ENCODE measurements at places on chromosomes 2 and 18.

- ATAC-seq: no peak
Observed at GRCh38 chr2:201975434-201975833, 58.2 kb upstream of the FZD7 start.

DNA sequence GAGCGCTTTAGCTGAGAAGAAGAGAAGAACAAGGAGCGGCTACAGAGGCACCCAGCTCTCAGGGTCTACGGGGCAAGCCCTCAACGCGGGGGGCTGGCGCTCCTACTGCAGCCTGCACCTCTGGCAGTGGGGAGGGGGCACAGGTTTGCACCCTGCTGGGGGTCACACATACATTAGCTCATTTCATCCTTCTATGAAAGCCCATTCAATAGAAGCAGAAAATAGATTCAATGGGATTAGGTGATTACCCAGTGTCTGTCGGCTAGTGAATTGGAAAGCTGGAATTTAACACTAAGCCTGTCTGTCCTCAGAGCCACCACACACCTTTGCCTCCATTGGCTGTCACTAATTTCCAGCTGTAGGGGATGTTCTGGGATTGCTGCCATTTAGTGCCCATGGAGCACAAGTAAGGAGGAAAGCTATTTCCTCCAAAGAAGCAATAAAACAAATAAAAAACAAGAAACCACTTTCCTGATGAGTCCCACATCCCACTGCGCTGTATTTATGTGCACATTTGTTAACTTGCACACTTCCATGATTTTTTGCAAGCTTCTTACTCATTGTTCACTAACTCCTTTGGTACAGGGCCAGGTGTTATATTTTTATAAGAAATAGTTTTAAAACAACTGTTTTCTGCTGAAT is 319.6 kb upstream of the REV1 start:
- no peak for ATAC-seq

DNA sequence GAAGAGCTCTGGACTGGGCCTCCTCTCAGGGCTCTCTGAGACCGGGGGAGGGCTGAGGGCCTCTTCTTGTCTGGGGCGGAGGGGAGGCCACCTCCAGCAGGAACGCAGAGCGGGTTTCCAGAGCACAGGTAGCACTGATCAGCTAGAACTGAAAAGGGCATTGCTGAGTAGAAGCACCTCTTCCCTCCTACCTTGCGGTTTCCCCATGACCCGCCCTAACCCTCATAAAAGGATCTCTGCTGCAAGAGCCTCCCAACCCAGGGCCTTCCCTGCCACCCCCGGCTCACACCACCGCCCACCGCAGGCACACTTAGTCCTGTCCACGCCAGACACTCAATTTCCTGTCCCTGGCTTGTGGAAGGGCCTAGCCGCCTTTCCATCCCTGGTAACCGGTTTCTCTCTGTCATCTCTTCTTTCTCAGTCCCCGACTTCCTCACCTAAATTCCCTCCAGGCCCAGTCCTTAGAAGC is 966 bp downstream of the ADCY3 start:
- peak; percentile 56 for ATAC-seq

- no peak for ATAC-seq
Observed at GRCh38 chr2:3706892-3707291, 3.5 kb downstream of the DCDC2C start.

DNA sequence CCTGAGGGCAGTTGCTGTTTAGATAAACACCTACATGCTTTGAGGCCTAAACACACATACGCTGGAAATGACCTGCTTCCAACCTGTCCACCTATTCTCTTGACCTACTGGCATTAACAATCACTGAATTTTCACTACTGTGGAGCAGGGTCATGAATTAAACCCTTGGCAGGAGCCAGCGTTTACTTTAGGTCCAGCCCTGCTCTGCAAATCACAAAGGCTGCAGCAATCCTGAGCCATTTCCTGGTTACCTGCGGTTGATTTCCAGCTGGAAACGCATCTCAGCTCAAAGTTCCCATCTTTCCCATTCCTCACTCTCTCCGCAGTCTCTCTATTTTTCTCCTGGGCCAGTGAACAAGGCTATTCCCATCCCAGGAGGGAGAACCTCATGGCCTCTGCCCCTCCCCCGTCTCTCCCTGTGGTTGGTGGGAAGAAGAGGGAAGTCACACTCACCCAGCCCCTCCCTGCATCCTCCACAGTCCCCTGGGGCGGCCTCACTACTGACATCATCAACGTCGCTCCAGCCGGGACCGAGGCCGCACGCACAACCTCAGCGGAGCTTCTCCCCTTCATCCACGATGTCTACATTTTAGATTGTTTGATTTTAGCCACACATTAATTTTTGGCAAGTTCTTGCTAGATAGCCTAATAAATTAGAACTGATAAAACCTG is 84.5 kb upstream of the SNTG2 start:
- ATAC-seq: no peak

GRCh38 chr2:176178038-176178756 is 10.3 kb upstream of the HOXD1 start:
- no peak for ATAC-seq

DNA sequence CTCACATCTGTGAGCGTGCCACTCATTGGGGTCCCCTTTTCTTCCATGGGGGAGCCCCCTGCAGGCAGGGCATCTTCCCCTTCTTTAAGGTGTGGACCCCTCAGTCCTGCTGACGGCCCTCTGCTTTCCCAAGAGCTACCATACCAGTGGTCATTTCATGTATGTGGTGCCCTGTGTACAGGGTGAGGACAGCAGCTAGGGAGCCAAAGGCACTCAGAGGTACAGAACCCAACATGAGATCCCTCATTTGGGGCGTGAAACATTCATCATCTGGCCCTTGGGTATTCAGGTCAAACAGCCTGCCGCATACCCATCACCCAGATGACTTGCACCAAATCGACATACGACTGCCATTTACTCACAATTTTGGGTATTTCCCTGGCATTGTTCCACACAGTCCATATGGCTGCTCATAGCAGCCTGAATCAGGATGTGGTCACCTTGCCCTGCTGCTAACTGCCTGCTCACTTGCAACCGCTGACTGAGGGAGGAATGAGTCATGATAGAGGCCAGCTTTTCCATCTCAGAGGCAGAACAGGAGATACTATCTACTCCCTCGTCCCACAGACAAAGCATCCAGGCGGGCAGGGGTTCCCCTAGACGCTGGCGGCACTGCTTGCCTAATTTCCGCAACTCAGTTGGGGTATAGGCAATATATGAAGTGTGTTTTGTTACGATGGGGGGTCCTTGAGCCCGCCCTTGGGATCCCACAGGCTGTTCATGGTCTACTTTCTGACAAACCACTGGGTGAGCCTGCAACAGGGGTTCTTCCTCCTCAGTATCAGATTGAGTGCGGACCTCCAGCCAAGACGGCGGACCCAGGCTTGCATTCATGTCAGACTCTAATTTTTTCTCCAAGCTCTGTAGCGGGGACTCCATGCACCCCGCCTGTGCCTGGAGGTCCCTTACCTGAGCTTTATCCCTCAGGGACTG is 228.6 kb downstream of the SATB2 start:
- ATAC-seq: peak; percentile 95

DNA sequence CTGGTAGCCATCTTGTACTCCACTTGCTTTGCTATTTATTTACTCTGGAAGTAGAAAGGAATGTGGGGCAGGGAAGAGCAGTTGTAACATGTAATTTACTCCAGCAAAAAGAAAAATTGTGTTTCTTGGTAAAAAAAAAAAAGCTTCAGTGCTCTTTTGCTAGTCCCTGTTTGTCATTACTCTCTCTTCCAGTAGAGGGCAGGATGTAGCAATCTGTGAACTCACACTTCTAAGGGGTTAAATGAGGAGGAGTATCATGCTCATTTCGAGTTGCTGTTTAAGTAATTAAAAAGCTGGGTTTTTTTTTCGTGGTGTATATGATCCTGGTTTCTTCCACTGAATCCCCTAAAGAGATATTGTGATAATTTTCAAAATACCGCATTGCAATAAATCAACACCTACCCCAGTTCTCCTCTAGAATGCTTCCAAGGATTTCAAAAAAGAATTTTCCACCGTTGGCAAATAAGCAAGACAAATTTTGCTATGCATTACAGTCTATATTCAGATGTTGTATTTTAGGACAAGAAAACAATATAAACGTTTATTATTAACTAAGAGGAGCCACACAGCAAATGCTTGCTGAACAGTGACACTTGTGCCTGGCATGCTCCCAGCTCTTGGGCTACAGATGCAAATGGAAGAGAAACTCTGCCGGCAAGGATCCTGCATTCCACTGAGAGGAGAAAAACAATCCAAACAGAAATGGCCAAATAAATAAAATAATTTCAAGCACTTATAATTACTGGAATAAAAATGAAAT is 261.6 kb downstream of the ASXL3 start:
- ATAC-seq: no peak

- ATAC-seq: no peak
Observed at GRCh38 chr2:188142636-188143295, 148.9 kb upstream of the GULP1 start.

- no peak for ATAC-seq
Observed at GRCh38 chr18:45166341-45166835, 448.9 kb upstream of the SLC14A2 start.

DNA sequence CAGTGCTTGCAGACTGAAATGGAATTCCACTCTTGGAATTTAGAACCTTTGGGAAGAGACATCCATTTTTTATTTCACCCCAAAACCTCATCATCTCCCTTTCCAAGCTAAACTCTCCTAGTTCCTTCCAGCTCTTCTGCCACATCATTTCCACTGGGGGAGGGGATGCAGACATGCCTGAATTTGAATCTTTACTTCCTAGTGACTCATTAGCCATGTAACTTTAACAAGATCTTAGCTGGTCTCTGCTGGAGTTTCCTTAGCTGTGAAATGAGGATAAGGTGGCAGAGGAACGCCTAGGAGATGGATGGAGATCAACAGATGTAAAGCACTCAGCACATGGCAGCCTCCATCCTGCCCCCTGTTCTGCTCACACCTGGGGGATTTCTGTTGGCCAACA is 266.8 kb downstream of the EN1 start:
- no peak for ATAC-seq

DNA sequence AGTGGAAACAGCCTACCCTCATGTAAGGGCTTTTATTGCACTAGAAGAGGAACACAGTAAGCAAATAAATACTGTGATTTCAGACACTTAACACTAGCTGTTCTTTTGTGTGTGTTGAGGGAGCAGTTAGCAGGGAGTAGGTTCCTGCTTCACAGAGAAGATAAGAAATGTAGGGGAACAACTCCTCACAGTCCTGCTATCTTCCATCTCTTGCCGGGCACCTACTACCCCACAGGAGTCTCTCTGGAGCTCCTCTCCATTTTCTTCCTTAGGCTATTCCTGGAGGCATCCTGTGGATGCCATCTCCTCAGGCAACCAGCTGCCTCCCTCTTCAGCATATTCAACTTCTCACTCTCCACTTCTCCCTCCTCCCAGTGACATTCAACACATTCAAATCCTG is 145.0 kb downstream of the SRBD1 start:
- no peak for ATAC-seq

DNA sequence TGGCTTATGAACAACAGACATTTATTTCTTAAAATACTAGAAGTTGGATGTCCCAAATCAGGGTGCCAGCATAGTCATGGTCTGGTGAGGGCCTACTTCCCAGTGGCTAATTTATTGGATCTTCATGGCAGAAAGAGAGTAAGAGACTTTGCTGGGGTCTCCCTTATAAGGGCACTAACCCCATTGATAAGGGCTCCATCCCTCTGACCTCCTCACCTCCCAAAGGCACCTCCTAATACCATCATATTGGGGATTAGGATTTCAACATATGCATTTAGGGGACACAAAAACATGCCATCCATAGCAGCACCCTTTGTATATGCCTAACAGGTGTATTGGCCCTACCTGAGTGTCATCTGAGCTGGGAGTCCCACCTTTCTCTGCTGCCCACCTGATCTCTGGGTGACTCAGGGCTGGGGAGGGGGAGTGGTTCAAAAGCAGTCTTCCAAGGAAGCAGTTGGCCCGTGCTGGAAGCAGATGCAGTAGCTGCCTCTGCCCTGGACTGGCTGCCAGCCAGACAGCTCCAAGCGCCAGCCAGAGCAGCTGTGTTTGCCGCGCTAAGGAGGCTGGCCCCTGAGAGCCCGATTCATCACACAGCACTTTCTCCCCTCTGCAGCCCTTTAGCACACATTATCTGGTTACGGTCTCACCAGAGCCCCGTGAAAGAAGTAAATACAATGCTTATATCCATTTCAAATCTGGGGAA is 84.6 kb downstream of the SMAD7 start:
- no peak for ATAC-seq

- ATAC-seq: no peak
Observed at GRCh38 chr2:69734854-69735544, 6.9 kb upstream of the ANXA4 start.

All from activated T-helper 17 cell treated with anti-CD3 and anti-CD28 coated beads, Interleukin-2, amount 50 U/mL, for 72 hours (primary cell).